ENCODE measurements at places on chromosomes 7 and 10.

DNA sequence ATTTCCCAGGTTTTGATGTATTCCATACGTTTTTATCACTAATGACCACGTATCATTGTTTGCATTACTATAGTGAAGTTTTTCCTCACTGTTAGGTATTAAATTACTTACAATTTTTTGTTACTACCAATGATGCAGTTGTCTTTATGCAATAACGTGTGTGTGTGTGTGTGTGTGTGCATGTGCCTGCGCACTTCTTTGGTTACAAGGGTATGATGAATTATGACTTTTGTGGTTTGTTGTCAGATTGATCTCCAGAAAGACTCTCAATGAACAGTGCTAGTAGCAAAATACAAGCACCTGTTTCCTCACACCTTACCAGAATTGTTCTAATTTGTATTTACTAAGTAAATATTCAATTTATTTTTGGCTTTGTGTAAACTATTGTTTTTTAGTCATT, 51.5 kb downstream of the MCMBP start:
- DNase-seq, result no peak

DNA sequence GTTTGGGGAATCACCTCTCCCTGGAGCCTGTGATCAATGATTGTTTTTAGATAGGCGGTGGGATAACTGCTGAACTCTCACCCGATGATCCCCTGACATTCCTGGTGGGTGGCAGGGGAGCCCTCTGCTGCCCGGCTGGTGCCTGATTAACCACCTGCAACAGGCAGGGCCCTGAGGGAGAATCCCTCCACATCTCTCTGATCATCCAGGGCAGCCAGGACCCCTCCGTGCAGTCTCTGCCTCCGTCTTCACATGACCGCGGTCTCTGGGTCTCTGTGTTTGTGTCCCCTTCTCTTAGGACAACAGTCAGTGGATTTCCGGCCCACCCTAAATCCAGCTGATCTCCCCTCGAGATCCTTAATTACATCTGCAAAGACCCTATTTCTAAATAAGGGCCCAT, 17.4 kb downstream of the CALML5 start:
- no peak for DNase-seq

- DNase-seq, result no peak
These were observed 731.1 kb upstream of the C7orf33 start for GRCh38 chr7:147859486-147859885.

- DNase-seq, result peak; percentile 93
These were observed 5.8 kb upstream of the POLM start for GRCh38 chr7:44087911-44088838.

GRCh38 chr10:93386631-93387369, 95.3 kb downstream of the MYOF start:
- DNase-seq, result peak; percentile 30

DNA sequence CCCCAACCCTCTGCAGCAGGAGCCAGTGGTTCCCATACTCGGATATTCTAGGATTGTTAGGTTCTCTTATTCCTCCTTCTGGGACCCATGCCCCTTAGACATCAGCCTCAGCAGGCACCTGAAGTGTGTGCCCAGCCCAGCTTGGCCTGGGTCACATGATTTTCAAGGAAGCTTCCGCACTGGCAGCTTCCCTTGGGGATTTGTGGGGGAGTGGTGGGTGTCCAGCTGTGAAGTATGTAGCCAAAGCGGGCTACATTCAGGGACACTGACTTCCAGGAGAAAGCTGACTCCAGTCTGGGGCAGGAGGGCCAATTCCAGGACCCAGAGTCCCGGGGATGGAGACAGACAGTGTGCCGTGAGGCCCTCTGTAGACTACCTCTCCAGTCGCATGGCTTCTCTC, 1.3 kb downstream of the LDB1 start:
- DNase-seq, result peak; percentile 54

- DNase-seq, result peak; percentile 46
These were observed 670.6 kb downstream of the SUGCT start for GRCh38 chr7:40805361-40805760.

Data from cardiac fibroblast (primary cell).